Ascending aorta (tissue), 2 donors: ENCODE measurements at places on chromosomes 5 and 9. TPM values are rescaled to one million over a fixed set of nuclear protein-coding genes. Genes with fewer than 3 reads are reported as not detected.

- no peak overlapping the region for H3K4me3 ChIP-seq
- H3K4me1 ChIP-seq: peaks cover 5% of the 10 kb centered on the region
- no peak for DNase-seq
- no peak overlapping the region for H3K27ac ChIP-seq
Measured at GRCh38 chr9:134637696-134638501, 3.7 kb upstream of the COL5A1 start.

DNA sequence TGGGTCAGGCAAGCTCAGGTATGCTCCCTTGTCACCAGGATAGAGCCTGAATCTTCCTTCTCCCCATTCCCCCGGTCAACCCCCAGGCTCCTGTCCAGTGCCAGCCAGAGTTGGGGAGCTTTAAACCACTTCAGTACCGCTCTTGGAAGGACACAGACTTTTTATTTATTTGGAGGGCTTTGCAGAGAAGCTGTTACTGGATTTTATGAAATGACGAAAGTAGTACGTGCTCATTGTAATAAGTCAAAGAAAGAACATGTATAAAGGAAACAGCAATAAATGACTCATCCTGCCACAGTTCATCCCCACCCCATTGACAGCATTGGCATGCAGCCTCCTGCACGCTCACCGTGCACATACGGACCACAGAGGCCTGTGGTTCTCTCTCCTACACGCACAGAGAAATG, 230.3 kb downstream of the AUH start:
- H3K4me1 ChIP-seq: no peaks in the 10 kb centered on the region
- no peaks in the 10 kb centered on the region for H3K27me3 ChIP-seq
- no peak for DNase-seq
- H3K36me3 ChIP-seq: no peaks in the 10 kb centered on the region
- H3K4me3 ChIP-seq: no peak overlapping the region

DNA sequence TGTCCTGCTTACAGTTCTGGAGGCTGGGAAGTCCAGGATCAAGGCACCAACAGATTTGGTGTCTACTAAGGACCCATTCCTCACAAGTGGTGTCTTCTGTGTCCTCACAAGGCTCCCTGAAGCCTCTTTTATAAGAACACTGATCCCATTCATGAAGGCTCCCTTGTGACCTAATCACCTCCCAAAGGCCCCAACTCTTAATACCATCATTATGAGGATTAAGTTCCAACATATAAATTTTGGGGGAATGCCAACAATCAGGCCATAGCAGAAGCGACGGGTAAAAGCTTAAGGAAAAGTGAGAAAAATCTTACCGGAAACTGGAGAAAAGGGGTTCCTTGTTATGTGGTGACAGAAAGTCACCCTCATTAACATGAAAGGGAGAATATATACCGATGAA, 11.2 kb downstream of the CTNNAL1 start:
- no peak for DNase-seq
- H3K4me1 ChIP-seq: no peaks in the 10 kb centered on the region
- H3K4me3 ChIP-seq: no peak overlapping the region
- peaks cover 11% of the 10 kb centered on the region for H3K36me3 ChIP-seq

Gene CCL27
- 9.3 TPM for total RNA-seq

- DNase-seq: peak; percentile 93
- no peaks in the 10 kb centered on the region for H3K27me3 ChIP-seq
- peaks cover 58% of the 10 kb centered on the region for H3K4me1 ChIP-seq
- peak overlapping the region; percentile 96 for H3K27ac ChIP-seq
- no peaks in the 10 kb centered on the region for H3K36me3 ChIP-seq
Measured at GRCh38 chr5:139651853-139652787, 4.0 kb downstream of the CXXC5 start.

DNA sequence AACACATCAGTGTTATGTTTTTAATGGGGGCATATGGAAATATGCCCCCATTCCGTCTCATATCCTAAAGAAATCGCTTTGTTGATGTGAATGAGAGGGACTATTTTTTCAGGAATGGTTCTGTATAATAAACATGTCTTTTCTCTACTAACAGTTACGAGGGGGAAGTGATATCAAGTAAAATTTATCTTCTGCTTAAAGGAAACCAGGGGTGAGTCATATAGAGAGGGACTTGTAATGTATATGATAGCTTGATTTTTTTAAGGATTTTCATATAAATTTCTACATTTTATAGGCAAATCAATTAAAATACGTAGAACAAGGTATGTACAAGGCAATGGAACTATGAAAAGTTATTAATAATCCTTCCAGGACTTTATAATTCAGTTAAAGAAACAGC, 207.1 kb downstream of the SEMA5A start:
- H3K27me3 ChIP-seq: no peaks in the 10 kb centered on the region
- DNase-seq: no peak
